ENCODE measurements at places on chromosomes 16 and 17.

DNA sequence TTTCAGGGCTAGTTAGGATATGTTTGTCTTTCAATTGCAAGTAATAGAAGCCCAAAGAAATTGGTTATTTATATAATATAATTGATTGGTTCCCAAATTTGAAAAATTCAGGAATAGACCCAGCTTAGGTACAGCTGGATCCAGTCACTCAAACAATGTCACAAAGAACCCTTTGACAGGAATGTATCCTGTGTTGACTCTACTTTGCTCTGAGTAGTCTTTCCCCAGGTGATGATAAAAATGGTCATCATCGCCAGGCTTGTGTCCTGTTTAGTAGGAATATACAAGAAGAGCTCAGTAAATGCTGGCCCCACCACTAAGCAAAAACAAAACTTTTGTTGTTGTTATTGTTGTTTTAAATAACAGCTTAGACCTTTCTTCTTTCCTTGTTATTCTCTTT is 35.0 kb downstream of the MAPT start:
- no peak for DNase-seq

GRCh38 chr16:1428511-1428910 is 2.4 kb upstream of the PERCC1 start:
- DNase-seq, result no peak

- no peak for DNase-seq
Observed at GRCh38 chr16:31145398-31145990, 4.4 kb downstream of the PRSS36 start.

GRCh38 chr17:57084802-57085447 is at the start of gene AKAP1:
TSS of gene AKAP1 (plus strand) at chr17:57085246. CDS start at chr17:57105465, 20,219 bp downstream.
- peak; percentile 89 for DNase-seq

GRCh38 chr17:36198831-36199465 is 2.4 kb upstream of the CCL3L1 start:
- no peak for DNase-seq
